NCI-H1694 (cell line): ENCODE measurements at places on chromosomes 5 and 9.

DNA sequence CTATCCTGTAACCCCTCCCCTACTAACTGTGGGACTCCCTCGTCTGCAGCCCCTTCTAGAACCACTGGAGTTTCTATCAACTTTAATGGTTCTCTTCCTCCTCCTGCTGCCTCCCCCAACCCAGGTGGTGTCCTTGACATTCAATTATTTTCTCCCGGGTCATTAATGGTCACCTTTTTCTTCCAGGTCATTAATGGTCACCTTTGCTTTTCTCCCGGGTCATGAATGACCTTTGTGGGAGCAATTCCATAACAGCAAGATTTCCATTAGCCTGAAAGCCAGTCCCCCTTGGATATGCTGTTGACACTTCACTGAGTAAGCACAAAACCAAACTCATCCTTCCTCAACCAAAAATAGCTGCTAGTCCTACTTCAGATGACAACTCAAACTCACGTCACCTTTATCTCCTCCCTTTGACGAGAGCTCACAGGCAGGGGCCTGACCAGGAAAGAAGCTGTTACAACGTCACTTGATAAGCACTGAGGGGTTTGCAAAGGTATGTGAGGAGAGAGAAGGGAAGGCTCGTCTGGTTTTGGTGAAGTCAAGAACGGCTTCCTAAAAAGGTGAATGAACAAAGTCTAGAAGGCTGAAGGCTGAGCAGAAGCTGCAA lies 10.9 kb downstream of the CCDC127 start:
- no peak for DNase-seq

GRCh38 chr9:68780720-68781119 lies 75.7 kb downstream of the PIP5K1B start:
- no peak for DNase-seq

DNA sequence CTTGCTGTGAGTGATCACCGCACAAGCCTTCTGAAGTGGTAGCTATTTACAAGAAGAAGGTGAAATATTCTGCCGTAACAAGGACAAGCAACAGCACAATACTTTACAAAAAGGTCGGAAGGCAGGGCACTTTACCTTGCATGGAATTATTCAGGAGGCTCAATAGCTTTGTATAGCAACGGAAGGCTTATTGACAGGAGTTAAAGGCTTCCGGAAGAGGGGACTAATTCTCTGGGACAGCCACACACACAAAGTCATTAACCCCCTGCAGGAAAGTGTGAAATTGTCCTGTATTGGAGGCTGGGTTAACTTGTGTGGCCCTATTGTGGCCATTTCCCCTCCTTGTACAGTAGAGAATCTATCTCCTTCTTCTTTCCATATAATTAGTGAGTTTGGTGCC lies 199.3 kb upstream of the SEMA6A start:
- DNase-seq, result no peak

GRCh38 chr5:156534085-156534484 lies 207.1 kb downstream of the SGCD start:
- no peak for DNase-seq

DNA sequence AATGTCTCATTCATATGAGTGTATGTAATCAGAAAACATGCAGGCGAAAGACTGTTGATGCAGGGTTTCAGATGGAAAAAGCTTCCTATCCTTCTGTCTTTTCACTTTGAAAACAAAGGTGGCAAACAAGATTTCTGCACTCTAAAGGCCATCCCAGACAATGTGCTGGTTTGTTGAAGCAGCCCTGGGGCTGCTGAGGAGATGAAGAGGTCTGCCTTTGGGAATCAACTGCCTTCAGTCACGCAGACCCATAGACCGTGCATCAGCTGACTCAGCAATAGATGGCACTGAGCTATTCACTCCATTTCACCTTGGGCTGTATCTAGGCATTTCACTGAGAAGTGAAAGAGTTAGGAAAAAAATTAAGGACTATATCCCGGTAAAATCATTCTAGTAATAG lies 60.5 kb upstream of the C5orf46 start:
- DNase-seq, result no peak

- no peak for DNase-seq
Measured at GRCh38 chr9:121326130-121326838, 43.8 kb downstream of the STOM start.

DNA sequence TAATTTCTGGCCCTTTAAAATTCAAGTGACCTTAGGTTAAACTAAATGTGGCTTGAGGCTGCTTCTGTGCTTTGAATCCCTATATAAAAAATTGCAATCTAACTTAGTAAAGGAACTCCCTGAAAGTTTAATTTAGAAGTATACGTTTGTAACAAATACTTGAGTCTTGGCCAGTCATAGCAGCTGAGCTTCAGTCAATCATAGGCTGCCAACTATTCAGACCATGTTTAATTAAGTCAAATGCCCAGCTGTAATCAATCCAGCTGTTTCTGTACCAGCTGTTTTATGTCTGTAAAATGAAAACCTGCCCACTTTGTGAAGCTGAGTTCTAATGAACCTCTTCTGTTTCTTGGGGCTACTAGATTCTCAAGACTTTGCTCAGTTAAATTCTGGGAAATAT lies 760.1 kb downstream of the MAT2B start:
- no peak for DNase-seq

DNA sequence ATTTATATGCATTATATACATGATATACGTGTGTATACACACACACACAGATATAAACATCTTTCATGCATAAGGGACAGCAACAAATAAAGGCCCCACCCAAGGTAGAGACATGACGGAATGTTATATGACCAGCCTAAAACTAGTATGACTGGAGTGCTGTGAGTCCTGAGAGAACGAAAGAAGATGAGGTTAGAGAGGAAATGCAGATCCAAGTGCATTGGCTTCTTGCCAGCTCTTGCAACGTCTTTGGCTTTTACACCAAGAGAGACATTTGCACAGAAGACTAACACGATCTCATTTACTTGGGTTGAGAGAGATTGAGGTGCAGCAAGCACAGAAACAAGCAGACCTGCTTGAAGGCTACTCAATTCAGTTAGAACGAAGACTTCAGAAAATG lies 23.0 kb downstream of the CDH10 start:
- no peak for DNase-seq

DNA sequence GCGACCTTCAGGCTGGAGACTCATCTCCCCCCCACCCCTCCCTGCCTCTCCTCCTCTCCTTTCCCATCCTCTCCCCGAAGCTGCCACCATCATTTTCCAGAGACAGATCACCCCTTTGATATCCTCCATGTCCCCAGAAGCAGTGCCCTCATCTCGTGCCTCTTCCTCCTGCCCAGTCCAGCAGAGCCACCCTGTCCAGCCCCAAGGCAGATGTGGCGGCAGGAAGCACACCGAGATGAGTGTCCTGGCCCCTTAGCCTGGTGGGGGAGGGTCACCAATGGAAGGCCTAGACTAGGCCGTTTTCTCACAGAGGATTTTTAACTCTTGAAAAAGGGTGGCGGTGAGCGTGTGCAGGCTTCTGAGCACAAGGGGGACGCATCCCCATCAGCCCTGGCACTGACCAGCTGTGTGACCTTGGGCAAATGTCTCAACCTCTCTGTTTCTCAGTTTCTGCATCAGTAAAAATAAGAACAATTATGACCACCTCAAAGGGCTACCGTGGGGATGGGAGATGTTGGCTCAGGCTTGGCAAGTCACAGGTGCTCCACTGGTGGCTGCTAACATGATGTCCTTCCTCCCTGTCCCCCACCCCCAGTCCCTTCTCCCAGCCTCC lies 48.9 kb downstream of the SARDH start:
- DNase-seq, result no peak

- DNase-seq, result no peak
Measured at GRCh38 chr9:129026442-129027223, 1.5 kb downstream of the SH3GLB2 start.

DNA sequence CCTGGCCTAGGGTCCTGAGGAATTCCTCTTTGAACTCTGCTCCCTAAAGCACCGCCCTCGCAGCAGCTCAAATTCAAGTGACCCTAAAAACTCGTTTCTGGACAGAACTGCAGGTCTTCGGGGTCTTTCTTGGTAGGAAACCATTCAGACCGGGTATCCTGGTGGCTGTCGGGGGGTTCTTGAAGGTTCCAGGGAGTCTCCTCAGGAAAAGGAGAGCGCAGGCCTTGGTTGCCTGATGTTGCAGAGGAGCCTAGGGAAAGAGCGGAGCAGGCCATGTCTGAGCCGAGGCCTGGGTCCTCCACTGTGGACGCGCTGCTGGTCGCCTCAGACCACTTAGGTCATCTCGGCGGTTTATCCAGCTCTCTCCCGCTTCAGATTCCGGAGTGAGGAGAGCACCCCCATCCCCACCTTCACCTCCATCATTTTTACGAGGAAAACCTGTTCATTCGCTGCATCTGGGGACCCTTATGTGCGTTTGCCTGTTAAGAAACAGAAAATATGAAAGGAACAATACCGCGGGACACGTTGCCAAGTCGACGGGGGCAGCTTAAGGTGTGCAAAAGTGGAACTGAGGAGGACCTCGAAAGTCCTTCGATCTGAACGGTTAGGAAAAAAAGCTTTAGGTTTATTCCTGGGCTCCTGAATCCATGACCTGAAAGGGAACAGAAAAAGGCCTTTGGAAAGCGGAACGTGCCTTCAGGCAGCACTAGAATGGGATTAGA lies 299.4 kb downstream of the PARP8 start:
- DNase-seq, result no peak

DNA sequence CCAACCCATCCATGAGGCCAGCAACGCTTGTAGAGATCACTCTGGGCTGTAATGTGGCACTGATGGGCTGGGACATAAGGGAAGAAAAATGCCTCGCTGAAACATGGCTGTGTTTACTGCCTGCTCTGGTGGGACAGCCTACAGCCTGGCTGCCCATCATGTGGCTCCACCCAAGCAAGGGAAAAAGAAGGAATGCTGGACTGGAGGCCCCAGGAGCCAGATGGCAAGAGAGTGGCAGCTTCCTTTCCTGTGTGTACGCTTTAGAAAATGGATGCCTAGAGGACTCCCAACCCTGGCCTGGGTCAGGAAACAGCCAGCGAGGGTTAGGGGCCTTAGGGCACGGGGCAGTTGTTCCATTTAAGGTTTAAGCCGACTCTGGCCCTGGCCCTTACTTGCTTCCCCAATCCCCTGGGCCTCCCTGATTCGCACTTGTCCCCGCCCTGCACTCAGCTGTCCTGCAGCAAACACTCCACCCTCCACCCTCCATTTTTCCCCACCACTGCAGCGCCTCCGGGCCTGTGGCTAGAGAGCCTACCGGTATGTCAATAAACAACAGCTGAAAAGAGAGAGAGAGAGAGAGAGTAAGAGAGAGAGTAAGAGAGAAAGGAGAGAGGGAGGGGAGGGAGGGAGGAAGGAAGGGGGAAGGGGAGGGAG lies 819.4 kb downstream of the SEMA5A start:
- no peak for DNase-seq

GRCh38 chr5:119031905-119032304 lies 39.0 kb upstream of the DMXL1 start:
- no peak for DNase-seq

- DNase-seq, result no peak
Measured at GRCh38 chr5:95962785-95963184, 1.1 kb upstream of the ELL2 start.
